Kasumi-1 (cell line): ENCODE measurements at places on chromosomes 2 and 18.
A peak's percentile ranks its signal among the peaks of the same experiment; 100 is the strongest.

- no peak for DNase-seq
Observed at GRCh38 chr18:40642692-40643229, 1312.3 kb upstream of the PIK3C3 start.

GRCh38 chr18:36974686-36975085 lies 145.8 kb downstream of the KIAA1328 start:
- no peak for DNase-seq

DNA sequence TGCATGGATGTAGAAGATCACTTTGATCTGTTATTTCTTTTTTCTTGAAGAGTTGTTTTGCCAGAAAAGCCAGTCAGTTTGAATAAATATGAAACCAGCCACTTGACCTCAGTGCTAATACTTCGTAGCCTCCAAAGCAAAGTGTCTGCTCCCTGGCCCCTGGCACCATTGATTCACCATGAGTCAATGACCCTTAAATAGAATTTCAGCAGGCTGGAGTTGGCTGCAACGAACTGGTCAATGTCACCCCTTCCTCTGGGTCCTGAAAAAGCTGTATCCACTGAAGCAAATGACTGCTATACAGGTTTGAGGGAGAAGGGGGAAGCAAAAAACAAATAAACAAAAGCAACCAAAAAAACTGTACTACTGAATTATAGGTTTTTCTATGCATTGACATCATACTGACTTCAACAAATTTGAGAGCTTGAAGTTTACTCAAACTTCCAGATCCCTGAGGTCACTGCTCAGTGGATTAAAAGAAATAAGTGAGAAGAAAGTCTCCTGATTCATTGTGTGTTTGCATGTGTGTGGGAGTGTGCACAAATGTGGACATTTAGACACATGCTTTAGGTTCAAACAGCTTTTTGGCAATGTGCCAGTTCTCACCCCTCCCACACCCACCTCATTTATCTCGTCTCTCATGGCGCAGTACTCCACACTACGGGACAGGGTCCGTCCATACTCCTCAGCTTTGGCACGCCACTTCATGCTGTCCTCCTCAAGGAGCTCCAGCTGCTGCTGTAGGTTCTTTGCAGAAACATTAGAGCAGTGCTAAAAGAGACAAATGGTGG lies 58.1 kb upstream of the TTN start:
- DNase-seq = no peak

- no peak for DNase-seq
Observed at GRCh38 chr2:239163688-239164334, 237.0 kb downstream of the HDAC4 start.

DNA sequence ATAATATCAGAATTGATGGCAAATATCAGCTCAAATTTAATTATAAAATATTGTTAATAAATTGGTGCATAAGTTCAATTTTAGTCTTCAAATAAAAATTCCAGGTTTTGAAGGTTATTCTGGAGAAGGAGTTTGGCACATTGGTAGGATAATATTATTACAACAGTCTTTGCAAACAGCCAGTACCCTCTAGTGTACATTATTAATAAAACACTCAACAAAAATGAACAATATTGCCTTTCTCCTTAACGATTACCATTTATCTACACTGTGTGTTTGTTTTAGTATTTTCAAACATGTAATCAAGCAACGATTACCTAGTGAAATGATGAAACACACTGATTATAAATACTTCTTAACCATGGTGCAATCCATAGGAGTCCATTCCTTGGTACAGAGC lies 334.0 kb upstream of the FSIP2 start:
- no peak for DNase-seq

DNA sequence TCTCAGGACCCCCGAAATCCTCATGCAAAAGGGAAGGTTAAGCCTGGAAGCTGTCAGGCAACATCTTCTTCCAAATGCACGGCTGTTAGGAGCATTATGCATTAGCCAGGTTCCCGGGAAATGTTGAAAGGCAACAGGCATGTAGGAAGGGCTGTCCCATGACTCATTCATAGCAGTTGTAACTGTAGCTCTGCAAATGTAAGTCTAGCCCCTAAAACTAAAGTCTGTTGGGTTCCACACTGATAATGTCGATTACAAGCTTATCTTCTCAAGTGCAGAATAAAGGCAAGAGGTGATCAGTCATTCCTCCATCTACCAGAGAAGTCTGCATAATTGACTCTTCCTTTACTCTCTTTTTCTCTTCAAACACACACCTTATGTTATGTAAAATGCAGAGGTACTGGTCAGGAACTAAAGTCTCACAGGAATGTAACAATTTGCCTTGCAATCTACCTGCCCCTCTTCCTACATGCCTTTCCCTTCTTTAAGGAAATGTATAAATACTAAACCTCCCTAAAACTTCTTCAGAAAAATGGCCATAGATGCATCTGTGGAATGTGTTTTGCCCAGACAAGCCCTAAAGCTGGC lies 99.8 kb downstream of the AKAIN1 start:
- DNase-seq = no peak

DNA sequence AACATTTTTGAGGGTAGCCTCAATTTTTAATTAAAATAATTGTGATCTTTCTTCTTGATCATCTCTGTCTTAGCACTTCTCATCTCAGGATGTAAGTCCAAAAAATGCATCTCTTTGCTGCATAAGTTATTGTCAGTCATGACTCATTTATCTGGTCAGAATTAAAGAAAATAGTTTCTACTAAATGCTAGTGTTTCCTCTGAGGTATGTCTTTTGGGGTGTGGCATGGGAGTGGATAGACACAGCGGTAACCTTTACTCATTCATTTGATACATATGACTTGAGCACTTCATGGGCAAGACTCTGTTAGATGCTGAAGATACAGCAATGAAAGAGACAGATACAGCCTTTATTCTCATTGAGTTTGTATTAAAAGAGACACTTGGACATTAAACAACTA lies 284.7 kb downstream of the IRS1 start:
- no peak for DNase-seq

- peak; percentile 4 for DNase-seq
Observed at GRCh38 chr2:16507655-16508489, 157.8 kb downstream of the CYRIA start.

- DNase-seq = no peak
Observed at GRCh38 chr2:64992990-64993389, 3.8 kb downstream of the SLC1A4 start.

DNA sequence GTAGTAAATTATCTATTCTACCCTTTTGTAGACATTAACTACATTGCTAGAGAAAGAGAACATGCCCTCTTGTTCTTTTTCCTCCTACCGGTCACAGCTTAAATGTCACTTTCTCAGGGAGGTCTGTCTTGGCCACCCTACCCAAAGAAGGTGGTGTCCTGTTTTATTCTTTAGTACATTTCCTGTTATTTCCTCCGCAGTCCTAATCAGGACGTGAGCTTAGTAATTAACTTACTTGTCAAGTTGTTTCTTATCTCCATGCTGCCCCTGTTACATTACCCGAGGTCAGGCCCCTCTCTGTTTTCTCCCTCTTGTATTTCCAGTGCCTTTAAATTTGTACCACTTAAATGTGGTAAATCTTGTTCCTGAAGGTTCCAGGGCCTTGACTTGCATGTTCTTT lies 73.7 kb upstream of the RMDN2 start:
- DNase-seq = no peak

GRCh38 chr18:62539284-62540165 lies 16.7 kb downstream of the ZCCHC2 start:
- DNase-seq = no peak

- no peak for DNase-seq
Observed at GRCh38 chr2:176137252-176137580, 7.7 kb downstream of the HOXD8 start.

DNA sequence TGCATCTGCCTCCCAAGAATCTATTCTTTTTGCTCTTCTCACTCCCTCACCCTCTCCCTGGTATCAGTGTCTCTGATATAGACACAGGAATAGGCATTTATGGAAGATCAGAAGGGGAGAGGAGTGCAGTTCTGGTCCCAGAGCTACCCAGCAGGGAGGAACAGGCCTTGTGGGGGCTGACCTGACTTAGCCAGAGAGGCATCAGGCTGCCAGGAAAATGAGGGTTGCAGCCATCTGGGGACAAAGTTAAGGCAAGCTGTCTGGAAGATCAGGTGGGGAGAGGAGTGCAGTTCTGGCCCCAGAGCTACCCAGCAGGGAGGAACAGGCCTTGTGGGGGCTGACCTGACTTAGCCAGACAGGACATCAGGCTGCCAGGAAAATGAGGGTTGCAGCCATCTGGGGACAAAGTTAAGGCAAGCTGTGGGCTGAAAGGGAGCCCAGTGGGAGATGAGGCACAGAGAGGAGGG lies 69.9 kb upstream of the HK2 start:
- DNase-seq = peak; percentile 16

GRCh38 chr2:210171309-210172218 lies at the start of gene KANSL1L:
Gene KANSL1L (minus strand): TSS chr2:210171409. CDS start chr2:210154582, 16,827 bp downstream.
- peak; percentile 70 for DNase-seq

GRCh38 chr2:165295643-165296042 lies 56.4 kb downstream of the SCN2A start:
- DNase-seq = no peak
